M059J (cell line): ENCODE measurements at places on chromosomes 1 and 21. TPM values are rescaled to one million over a fixed set of nuclear protein-coding genes. Genes with fewer than 3 reads are reported as not detected.

- DNase-seq, result no peak
Measured at GRCh38 chr1:54750596-54750995, 13.7 kb downstream of the PARS2 start.

DNA sequence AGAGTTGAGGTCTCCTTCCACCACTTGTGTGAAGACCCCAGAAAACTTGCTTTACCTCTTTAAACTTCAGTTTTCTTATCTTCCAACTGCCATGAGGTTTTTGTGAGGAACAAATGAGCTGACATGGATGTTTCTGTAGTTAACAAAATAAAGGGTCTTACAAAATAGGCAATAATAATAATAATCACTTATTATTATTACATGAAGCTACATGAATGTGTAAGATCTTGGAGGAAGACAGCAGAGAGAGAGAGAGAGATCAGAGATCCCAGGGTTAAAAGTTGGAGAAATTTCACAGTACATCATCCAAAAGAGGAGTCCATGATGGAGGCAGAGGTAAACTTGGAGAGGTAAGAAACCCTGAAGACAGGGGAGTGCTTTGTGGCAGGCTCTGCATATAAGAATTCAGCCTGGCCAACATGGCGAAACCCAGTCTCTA lies 10.7 kb downstream of the RCC1 start:
- DNase-seq, result no peak

- peak; percentile 98 for DNase-seq
Measured at GRCh38 chr1:8858112-8858668, 20.3 kb downstream of the ENO1 start.

MEGF6 gene
- total RNA-seq, result 6.5 and 20.9 TPM in 2 replicates

KRTAP7-1 gene
- not detected in 2 replicates for total RNA-seq
